ENCODE measurements at places on chromosomes 7 and 10.

DNA sequence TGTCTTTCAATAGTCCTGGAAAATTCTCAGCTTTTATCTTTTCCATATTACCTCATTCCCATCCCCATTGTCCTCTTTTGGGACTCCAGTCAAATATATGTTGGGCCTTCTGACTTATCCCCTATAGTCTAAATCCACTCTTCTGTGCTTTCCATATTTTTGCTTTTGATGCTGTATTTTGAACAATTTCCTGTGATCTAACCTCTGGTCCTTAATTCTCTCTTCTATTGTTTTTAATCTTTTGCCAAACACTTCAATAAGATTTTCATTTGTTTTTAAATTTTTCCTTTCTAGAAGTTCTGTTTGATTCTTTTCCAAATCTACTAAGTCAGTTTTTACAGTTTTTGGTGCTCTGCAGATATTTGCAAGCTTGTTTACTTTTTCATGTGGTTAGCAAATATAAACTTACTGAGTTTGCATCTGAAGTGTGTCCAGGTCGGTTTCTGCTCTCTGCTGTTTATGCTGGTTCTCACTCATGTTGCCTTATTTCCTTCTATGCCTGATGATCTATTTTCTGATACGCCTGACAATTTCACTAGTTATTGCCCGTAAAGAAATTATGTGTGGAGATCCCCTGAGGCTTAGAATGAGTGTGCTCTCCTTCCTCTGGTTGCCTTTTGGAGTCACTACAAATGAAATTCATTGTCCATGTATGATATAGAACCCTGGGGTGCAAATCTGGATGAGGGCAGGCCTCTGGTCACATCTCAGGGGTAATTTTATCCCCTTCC is 110.4 kb downstream of the RBM20 start:
- H3K4me3 ChIP-seq: no peak overlapping the region
- H3K27ac ChIP-seq: no peak overlapping the region
- peaks cover 22% of the 10 kb centered on the region for H3K4me1 ChIP-seq
- no peak for DNase-seq

- no peak for DNase-seq
- H3K4me3 ChIP-seq: no peak overlapping the region
- no peak overlapping the region for H3K27ac ChIP-seq
Measured at GRCh38 chr10:29150010-29150409, 138.9 kb upstream of the LYZL1 start.

DNA sequence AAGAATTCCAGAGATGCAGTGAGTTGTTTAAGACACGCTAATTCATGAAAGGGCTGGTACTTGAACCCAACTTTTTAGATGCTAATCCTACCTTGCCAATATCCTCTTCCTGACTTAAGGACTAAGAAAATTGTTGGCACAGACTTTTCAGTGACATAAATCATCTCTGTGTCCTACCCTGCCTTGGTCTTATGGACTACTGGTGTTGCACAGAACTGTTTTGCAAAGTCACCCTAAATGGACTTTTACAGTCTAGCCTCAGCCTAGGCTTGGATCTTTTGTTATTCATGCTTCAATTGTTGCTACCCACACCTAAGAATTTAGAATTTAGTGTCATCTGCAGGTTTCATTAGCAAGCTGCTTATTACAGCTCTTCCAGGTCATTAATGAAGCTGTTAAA is 112.7 kb downstream of the SORCS1 start:
- no peak overlapping the region for H3K27ac ChIP-seq
- no peak overlapping the region for H3K4me3 ChIP-seq
- no peaks in the 10 kb centered on the region for H3K27me3 ChIP-seq
- DNase-seq: no peak
- no peaks in the 10 kb centered on the region for H3K4me1 ChIP-seq

- no peak overlapping the region for H3K27ac ChIP-seq
- H3K27me3 ChIP-seq: peaks cover 14% of the 10 kb centered on the region
- no peak overlapping the region for H3K4me3 ChIP-seq
- no peaks in the 10 kb centered on the region for H3K36me3 ChIP-seq
- DNase-seq: no peak
Measured at GRCh38 chr10:85614566-85614965, 752.0 kb downstream of the GRID1 start.

GRCh38 chr10:100873827-100874326 is 38.9 kb upstream of the SLF2 start:
- peaks cover 9% of the 10 kb centered on the region for H3K27me3 ChIP-seq
- H3K4me3 ChIP-seq: no peak overlapping the region
- DNase-seq: no peak
- H3K36me3 ChIP-seq: no peaks in the 10 kb centered on the region
- no peak overlapping the region for H3K27ac ChIP-seq
- no peaks in the 10 kb centered on the region for H3K4me1 ChIP-seq

DNA sequence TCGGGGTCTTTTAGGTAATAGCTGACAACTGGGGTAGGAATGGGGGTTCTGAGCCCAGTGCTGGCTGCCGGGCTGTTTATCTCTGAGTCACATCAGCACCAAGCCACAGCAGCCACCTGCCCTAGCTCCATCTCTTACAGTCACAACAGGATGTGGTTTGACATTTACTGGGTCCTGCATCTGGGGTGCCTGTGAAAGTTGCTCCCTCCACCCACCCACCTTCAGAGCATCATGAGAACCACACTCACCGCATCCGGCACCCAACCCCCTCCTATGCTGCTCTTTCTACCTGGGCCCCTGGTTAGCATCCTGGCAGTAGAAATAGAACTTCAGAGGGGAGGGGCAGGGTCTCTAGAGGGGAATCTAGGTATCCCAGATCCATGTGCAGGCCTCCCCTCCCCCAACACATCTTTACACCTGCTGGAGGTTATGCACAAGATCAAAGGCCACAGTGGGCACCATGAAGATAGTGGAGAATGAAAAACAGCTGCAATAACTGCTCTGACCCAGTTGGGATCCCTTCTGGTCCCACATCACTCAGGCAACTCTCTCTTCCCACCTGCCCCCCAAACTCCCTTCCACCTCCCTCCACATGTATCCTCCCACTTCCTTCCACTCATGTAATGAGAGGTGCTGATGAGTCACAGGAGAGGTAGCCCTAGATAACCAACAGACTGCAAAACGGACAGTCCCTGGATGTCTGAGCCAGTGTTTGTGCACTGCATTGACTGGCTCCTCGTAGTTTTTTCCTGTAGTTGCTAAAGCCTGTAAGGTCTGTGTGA is 38.2 kb downstream of the PRSS2 start:
- peaks cover 94% of the 10 kb centered on the region for H3K4me1 ChIP-seq
- peak; percentile 97 for DNase-seq
- peak overlapping the region; percentile 70 for H3K4me3 ChIP-seq
- H3K36me3 ChIP-seq: peaks cover 21% of the 10 kb centered on the region
- H3K27ac ChIP-seq: peak overlapping the region; percentile 89

GRCh38 chr7:20557116-20557515 is 58.4 kb upstream of the ABCB5 start:
- no peak overlapping the region for H3K4me3 ChIP-seq
- no peak for DNase-seq
- H3K36me3 ChIP-seq: no peaks in the 10 kb centered on the region
- H3K4me1 ChIP-seq: no peaks in the 10 kb centered on the region
- no peaks in the 10 kb centered on the region for H3K27me3 ChIP-seq
- no peak overlapping the region for H3K27ac ChIP-seq

DNA sequence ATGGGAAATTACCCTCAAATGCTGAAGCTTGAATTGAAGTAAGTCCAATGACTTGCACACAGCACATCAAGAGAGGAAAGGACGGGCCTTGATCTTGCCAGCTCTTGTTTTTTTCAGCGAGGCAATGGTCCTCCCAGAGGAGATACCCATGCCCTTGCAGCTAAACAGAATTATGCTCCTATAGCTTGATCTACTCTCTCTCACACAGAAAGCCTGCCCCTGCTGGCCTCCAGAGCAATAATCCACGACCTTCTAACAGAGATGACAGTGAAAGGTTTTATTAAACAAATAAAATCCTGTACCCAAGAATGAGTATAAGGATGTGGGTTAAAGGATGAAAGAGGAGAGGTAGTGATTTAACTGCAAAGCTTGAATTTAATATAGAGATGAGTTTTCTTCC is 268.0 kb downstream of the ADRA2A start:
- H3K4me1 ChIP-seq: no peaks in the 10 kb centered on the region
- no peak overlapping the region for H3K4me3 ChIP-seq
- DNase-seq: no peak
- H3K27ac ChIP-seq: no peak overlapping the region
- H3K36me3 ChIP-seq: no peaks in the 10 kb centered on the region

- no peaks in the 10 kb centered on the region for H3K4me1 ChIP-seq
- H3K36me3 ChIP-seq: no peaks in the 10 kb centered on the region
- DNase-seq: no peak
- no peaks in the 10 kb centered on the region for H3K27me3 ChIP-seq
- no peak overlapping the region for H3K4me3 ChIP-seq
Measured at GRCh38 chr7:120190109-120190508, 82.9 kb upstream of the KCND2 start.

- H3K4me3 ChIP-seq: no peak overlapping the region
- no peaks in the 10 kb centered on the region for H3K36me3 ChIP-seq
- no peak overlapping the region for H3K27ac ChIP-seq
- H3K4me1 ChIP-seq: peaks cover 3% of the 10 kb centered on the region
Measured at GRCh38 chr10:15430969-15431771, 60.1 kb upstream of the FAM171A1 start.

DNA sequence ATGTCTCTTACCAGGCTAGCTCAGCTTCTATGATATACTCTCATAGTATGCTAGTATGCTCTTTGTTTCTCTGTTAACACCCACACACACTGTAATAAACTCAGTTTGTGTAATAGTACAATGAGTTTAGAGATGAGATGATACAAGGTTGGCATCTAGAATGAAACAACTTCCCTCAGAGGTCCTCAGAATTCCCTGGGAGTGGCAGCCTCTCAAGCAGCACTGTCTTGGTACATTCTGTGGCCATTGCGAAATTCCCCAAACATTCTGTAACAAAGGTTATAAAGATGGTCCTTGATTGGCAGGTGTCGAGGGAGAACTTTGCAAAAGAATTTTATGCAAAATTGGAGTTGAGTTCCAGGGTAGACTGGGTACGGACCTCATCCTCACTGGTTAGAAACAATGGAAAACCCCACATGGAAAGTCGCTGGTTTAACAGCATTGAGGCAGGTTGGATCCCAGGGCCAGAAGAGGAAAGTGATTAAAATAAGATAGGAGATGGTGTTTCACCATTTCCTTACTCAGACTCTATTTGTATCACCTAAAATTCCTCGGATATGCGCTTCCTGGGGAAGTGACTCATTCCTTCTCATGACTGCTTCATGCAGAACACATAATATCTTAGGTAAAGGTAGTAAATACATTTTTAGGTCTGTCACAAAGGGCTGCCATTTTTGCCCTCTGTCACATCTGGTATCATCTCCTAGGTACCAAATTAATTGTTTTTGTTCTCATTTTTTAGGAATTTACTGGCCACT is 657.8 kb downstream of the SORCS1 start:
- H3K4me1 ChIP-seq: no peaks in the 10 kb centered on the region
- no peak overlapping the region for H3K4me3 ChIP-seq
- H3K27me3 ChIP-seq: no peaks in the 10 kb centered on the region
- DNase-seq: no peak

GRCh38 chr10:84360637-84361365 is 32.4 kb downstream of the CCSER2 start:
- H3K27me3 ChIP-seq: no peaks in the 10 kb centered on the region
- H3K27ac ChIP-seq: no peak overlapping the region
- DNase-seq: no peak

DNA sequence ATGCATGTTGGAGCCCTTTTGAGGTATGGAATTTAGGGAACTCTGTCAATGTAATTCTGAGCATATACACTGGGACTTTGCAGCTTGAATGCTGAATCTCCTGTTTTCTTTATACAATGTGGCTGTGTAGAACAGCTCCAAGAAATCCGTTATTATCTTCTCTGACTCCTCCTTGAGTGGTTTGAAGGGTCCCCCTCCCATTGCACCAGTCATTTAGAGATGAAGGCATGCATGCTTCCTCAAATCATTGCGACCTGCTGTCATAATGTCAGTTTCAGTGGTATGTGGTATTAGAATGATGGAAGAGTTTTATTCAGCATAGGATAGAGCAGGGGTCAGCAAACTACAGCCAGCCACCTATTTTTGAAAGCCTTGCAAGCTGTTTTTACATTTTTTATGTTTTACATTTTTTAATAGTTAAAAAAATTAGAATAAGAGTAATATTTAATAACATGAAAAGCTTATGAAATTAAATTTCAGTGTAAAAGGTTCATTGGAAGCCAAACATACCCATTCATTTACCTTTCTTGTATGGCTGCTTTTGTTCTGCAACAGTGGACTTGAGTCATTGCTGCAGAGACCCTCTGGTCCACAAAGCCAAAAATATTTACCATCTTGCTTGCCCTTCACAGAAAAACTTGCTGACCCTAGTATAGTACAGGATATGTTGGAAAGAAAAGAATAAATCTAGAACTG is 8.1 kb downstream of the STK17A start:
- no peaks in the 10 kb centered on the region for H3K27me3 ChIP-seq
- no peak overlapping the region for H3K27ac ChIP-seq
- H3K4me1 ChIP-seq: peaks cover 79% of the 10 kb centered on the region
- peak; percentile 46 for DNase-seq
- H3K36me3 ChIP-seq: peaks cover 44% of the 10 kb centered on the region

- peaks cover 12% of the 10 kb centered on the region for H3K4me1 ChIP-seq
- peaks cover 41% of the 10 kb centered on the region for H3K27me3 ChIP-seq
- H3K4me3 ChIP-seq: peak overlapping the region; percentile 48
- DNase-seq: no peak
- H3K27ac ChIP-seq: no peak overlapping the region
- no peaks in the 10 kb centered on the region for H3K36me3 ChIP-seq
Measured at GRCh38 chr10:77925410-77925794, 1.2 kb downstream of the DLG5 start.

DNA sequence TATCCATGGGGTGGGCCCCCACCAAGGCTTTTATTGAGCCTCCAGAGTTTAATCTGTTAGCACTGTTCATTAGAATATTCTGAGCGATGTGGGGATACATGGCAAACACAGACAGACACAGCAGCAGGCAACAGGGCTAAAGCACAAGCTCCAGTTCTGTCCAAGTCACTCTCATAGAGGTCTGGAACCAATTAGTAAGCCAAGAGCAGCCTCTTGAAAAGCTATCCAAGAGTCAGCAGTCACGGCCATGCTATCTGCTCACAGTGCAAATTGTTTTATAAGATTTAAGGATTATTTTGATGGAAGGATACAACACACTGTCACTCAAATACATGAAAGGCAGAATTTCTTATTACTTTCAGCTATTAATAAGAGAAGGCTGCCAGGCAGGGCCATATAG is 86.4 kb upstream of the DGKB start:
- DNase-seq: no peak
- H3K4me3 ChIP-seq: no peak overlapping the region
- no peaks in the 10 kb centered on the region for H3K4me1 ChIP-seq
- H3K36me3 ChIP-seq: no peaks in the 10 kb centered on the region
- H3K27ac ChIP-seq: no peak overlapping the region

Data from activated CD4-positive, alpha-beta memory T cell treated with anti-CD3 and anti-CD28 coated beads, Interleukin-2, amount 10 ng/mL, durations not matched to agents 7 days and 5 days (primary cell).